Non-pigmented ciliary epithelial cell (primary cell): ENCODE measurements at places on chromosomes 1 and 21.

GRCh38 chr1:242185731-242186130, 186.8 kb upstream of the MAP1LC3C start:
- DNase-seq, result no peak

DNA sequence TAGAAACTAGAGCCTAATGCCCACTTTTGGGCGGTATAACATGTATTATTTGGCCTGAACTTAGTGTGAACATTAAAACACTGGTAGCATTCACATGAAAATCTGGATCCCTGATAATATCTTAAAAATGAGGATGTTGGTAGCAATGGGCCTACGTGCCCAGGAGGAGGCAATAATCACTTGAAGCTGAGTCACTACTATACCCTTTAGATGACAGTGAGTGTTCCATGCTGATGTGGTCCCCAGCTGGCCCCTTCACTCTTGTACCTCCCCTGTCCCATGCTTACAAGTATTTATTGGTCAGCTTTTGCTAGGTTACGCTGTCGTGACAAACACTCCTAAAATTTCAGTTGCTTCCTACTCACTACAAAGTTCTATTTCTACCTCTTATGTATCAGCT, 23.0 kb upstream of the POU2F1 start:
- no peak for DNase-seq

DNA sequence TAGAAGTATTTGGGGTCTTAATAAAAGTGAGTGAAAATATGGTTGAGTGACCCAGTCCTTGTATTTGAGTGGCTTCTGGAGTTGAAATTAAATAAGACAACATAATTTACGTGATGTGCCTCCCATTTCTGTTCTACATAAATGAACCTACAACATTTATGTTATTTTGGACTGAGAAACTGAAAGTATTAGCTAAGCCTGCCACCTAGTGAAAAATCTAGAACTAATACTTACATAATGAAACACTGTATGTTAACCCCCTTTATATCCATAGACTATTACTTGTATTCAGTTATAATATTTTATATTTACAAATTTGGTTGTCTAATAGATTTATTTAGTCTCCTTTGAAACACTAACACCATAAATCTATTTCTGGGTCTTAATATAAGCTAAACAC, 298.9 kb downstream of the KCNT2 start:
- no peak for DNase-seq

DNA sequence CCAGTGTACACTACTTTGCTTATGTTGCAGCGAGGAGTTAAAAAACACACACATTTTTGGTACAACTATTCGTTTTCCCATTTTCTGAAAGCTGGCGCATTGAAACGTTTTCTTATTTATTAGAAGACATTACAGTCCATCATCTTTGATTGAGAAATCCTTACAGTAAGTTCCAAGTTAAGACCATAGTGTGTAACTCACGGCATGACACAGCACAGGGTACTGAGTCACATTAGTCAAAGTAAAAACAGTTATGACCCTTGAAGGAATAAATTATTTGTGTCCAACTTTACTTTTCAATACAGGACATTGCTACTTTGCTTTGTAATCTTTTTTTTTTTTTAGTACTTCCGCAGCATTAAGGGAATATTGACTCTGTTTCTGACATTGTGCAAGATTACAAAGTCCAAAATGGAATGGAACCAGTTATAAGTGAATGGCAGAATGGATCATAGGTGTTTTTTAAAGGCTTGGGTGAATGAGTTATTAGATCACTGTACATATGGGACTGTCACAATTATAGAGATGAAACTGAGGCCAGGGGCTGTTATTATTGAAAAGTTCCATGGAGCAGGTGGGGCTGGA, 11.7 kb downstream of the PTGFRN start:
- no peak for DNase-seq

DNA sequence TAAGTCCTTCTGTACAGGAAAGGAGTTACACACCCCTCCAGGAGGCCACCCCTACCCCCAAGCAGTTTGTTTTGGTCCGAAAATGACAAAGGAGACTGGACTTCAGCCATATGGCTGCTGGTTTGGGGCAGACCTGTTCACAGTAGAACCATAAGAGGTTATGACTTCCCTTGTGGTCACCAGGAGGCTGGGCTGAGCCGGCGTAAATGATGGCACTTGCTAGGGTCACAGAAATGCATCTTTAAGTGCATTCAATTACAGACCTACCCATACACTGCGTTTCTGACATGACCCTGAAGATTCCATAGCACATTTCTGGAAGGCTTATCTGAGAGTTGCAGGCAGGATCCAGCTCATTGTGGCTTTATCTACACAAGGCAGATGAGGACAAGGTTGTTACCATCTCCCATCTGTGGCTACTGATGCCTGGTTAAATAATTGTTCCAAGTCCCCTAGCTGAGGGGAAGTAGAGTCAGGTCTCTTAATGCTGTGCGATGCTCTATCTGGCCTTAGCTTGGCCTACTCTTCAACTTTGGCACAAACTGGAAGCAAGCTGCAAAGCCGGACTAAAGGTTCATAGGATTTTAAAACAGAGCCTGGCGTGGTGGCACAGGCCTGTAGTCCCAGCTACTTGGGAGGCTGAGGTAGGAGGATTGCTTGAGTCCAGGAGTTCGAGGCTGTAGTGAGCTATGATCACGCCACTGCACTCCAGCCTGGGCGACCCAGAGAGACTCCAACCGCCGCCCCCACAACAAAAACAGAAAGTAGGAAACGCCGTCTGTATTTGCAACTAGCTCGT, 1.7 kb upstream of the TRIM67 start:
- no peak for DNase-seq

- DNase-seq, result peak; percentile 80
These were observed 41.8 kb downstream of the ZNF281 start for GRCh38 chr1:200367841-200368534.

GRCh38 chr1:29271724-29272123, 35.4 kb downstream of the PTPRU start:
- DNase-seq, result no peak

DNA sequence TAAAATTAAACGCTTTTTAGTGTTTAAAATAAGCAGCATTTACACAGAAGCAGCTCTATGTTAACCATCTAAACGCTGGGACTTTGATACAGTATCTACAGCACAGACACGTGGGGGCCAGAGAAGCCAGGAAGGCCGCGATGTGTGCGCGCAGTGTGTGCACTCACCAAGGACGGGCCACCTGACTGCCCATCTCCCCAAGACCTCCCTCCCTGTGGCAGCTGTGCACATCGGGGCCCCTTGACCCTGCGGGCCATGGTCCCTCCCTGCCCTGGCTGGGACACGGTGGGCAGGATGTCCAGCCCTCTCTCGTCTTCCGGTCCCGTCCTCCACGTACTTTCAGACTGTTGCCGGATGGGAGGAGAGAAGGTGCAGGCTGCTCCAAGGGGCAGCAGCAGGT, 4.2 kb downstream of the TAS1R3 start:
- no peak for DNase-seq

DNA sequence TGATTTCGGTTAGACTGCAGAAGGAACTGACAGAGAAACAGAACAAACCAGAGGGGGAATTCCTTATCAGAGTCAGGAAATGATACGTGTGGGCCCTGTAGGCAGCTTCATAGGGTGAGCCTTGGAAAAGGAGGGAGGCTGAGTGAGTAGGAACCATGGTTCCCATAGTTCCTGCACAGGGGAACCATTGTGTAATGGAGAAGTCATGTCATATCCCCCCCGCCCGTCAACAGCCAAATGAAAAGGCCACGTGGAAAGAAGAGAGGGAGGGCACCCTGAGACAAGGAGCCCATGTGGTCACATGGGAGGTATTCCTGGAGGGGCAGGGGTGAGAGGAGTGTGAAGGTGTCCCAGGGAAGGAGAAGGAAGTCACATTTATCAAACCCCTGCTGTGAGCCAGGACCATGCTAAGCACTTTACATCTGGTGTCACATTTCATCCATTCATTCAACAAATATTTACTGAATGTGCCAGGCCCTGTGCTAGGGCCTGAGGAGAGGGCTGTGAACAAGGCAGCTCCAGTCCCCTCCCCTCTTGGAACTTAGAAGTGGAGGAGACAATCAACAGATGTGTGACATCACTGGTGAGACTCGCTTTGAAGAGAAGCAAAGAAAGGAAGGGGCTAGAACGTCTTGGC, 15.7 kb upstream of the FGR start:
- no peak for DNase-seq

DNA sequence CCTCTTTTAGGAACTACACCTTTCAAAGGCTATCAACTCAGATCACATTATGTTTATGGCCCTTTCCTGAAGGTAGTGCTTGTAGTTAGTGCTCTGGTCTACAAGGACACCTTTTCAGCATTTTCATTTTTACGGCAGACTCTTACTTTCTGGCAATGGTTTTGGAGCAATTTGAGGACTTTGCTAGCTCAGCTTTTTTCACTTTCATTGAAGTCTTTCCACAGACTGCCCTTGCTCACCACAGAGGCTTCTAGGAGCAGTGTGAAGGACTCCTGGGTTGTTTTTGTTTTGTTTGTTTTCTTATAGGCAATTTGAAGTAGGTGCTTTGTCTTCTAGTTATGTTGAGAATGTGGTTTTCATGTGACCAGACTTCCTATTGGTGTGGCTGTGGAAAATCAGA, 43.1 kb downstream of the CD55 start:
- no peak for DNase-seq

DNA sequence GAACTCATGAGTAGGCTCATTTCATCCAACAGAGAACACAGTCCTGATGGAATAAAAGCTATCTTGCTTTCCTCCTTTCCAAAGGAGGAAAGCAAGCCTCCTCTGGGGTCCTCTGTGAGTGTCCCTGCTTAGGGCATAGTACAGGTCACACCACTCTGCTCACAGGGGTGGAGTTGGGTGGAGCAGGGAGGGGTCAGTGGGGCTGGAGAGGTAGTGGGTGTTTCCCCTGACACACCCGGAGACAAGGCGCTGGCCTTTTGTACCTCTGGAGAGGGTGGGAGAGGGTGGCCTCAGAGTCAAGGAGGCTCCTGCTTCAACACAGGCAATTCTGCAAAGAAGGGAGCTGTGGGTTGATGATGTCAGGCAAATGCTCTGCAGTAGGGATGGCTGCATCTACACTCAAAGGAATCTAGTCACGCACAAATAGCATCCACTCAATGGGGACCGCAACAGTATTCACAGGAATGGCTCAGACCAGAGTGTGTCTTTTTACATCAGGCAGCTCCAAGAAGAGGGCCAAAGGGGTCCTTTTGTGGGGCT, 58.6 kb upstream of the PLXNA2 start:
- no peak for DNase-seq

DNA sequence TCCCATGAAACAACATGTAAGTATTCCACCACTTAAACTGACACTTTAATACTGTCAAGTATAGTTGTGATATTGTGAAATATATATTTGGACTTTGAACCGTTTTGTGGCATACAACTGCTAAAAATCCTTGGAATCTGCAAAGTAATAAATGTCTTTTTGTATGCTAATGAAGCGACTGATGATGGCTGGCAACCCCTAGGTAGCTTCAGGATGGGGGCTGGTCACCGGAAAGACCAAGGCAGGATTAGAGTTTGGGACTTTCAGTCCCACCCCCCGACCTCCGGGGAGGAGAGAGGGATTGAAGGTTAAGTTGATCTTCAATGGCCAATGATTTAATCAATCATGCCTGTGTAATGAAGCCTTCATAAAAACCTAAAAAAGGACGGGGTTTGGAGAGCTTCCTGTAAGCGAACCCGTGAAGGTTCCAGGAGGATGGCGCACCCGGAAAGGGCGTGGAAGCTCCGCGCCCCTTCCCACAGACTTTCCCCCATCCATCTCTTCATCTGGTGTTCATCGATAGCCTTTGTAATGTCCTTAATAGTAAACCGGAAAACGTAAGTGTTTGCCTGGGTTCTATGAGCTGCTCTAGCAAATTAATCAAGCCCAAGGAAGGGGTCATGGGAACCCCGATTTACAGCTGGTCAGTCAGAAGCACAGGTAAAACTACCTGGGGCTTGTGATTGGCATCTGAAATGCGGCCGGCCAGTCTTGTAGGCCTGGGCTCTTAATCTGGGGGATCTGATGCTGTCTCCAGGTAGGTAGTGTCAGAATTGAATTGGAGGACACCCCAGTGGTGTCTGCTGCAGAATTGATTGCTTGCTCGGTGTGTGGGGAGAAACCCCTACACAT, 1.8 kb upstream of the ZNF281 start:
- no peak for DNase-seq

DNA sequence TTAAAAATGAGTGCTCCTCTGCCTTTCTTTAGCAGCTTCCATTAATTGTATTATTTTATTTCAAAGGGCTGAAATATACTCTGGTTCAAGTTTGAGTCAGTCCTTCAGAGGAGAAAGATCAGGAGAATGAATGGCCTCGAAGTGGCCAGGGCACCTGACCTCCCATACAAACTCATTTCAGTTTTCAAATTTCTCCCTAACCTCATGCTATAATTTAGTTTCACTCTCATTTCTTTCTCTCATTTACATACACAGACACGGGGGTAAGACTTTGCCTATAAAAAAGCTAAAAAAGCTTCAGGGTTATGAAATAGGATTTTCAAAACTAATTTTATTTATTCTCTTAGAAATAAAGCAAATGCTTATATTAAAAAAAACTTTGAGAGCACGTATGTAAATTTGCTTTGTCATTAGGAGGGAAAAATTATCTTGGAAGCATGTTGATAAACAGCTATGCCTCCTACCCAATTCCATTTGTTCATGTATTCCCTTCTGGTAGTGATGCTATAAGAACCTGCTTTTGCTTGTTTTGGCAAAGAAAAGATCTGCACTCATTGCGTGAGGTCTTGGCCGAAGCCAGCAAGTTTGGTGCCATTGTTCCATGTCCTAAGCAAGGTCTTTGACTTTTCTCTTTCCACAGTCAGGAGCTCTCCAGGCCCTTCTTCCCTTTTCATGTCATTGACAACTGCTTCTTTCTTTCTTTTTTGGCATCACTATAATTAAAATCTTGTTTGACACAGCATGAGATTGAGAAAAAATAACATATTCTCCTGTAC, 80.4 kb upstream of the LRRC53 start:
- DNase-seq, result no peak

GRCh38 chr1:217134857-217135568, 411.8 kb upstream of the ESRRG start:
- no peak for DNase-seq

DNA sequence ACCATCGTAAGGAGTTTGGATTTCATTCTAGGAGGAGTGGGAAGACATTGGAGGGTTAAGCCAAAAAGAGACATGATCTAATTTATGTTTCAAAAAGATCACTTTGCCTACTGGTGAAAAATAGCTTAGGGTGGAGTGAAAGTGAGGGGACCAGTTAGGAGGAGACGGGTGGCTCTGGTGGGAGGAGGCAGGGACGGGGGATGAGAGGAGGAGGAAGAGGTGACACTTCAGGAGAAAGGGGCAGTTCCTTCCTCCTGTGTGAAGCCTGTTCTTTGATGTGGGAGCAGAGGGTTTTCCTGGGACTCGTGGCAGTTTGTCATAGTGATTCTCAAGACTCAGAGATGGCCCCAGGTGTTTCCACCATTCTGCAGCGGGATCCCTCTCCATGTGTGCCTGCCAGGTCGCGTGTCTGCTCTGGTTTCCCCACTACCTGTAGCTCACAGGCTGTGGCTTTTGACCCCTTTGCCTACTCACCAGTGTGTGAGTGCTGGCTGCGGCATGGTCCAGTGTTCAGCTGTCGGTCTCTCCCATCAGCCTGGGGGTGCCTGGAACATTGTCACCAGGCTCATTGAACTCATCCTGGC, 102.4 kb downstream of the CNIH3 start:
- DNase-seq, result no peak
